CD4-positive, alpha-beta T cell treated with Interleukin-2 at 100 ng/mL for 4 hours (primary cell): ENCODE measurements at places on chromosomes 1 and 21.

DNA sequence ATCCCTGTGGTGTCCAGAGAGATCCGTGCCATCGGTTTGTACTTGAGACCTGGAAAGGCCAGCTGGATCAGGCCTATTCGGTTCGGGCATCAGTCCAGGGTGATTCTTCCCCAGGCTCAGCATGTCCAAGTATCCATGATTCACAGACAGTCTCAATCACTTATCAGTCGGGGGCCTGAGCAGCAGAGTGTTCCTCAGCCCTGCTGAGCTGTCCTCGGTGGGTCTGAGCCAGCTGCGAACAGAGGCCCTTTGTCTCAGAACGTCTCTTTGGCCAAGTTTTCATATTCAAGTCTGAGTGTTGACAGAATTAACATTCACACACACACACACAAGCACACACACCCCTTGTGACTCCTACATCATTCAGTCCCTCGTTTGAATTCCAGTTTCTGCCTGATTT lies 33.4 kb upstream of the OSBPL9 start:
- DNase-seq, result no peak

DNA sequence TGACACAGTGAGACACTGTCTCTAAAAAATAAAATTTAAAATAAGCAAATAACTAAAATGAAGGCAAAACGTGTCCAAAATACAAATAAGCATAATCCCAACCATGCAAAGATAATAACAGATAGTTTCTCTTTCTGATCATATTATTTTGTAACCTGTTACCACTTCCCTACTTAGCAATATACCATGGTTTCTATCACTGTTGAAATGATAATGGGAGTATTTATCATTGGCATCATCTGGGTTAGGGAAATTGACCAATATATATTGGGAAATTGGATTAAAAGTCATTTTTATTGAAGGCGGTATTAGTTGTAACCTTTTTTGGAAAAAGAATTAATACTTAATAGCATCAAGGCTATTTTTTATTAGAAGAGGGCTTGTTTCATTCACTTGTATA lies 47.0 kb downstream of the USP25 start:
- no peak for DNase-seq

- no peak for DNase-seq
Observed at GRCh38 chr21:21664871-21665270, 666.7 kb downstream of the NCAM2 start.

DNA sequence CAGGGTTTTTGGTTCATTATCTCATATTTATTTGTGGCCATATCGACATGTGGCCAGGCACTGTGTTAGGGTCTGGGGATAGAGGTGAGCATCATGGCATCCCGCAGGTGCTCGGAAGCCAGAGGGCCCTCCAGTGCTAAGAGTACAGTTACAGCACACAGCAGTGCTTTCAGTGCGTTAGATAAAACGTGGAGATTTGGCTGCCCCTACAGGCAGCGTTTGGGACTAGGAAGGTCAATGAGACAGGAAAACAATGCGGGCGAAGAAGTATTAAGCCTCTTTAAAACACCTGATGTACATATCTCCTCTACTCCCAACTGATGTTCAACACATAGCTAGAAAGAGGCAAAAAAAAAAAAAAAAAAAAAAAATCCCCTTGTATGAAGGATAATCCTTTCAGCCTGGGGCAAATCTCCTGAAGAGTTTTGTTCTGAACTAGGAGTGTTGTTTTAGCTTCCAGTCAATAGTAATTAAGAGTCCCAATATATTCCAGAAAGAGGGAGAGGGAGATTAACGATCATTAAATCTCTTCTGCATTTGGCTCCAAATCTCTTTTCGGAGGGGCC lies 80.1 kb downstream of the CAPZB start:
- no peak for DNase-seq

GRCh38 chr1:174957829-174958228 lies 41.9 kb upstream of the CACYBP start:
- DNase-seq, result no peak

GRCh38 chr1:40315239-40315794 lies 1.8 kb downstream of the COL9A2 start:
- DNase-seq, result peak; percentile 88

DNA sequence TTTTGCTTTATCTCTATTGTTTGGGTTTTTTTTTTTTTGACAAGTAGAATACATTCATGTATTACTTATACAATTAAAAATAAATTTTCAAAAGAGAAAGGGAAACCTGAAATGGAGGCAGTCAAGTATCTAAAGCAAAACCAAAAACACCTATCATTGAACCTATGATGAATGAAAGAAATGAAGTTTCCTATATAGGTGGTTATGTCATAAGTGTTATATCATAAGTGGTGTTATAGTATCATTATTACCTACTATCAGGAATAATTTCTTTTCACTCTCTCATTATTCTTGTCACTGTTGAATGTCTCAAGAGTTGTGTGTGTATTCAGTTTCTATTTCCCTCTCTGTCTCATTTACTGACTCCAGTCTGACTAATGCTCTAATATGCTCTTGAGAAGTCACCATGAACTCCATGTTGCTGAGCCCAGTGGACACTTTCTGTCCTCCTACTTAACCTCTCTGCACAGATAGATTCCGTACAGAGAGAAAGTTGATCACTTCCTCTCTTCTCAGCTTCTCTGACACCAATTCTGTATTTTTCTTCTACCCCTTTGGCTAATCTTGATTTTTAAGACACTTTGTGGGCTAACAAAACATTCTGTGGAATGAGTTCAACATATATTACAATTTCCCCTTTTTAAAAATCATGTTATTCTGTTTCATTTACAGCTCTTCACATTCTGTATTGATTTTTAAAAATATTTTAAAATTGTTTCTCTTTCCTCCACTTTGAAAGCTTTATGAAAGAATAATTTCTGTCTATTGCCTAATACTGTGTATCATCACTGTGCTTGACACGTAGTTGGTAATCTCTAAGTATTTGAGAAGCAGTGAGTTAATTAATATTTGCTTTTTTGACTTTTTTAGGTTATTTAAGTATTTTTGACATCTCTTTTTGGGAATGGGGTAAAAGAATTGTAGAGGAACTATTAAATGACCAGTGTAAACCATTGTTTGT lies 50.1 kb downstream of the RASAL2 start:
- DNase-seq, result no peak

DNA sequence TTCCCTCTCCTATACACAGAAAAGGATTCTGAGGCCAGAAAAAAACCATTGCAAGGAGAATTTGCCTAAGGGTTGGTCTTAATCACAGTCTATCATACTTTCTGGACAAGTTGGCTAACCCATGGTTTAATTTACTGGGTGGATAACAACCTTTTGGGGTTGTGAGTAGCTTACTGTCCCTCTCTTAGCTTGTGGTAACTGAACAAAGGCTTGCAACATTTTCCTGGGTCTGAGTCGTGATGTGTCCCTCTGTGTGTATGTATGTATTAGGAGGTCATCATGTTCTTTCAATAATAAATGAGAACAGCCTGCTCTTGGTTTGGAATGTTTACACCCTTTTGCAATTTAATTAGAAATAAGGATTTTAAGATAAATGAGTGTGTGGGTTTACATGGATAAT lies 36.7 kb downstream of the PAPPA2 start:
- no peak for DNase-seq

DNA sequence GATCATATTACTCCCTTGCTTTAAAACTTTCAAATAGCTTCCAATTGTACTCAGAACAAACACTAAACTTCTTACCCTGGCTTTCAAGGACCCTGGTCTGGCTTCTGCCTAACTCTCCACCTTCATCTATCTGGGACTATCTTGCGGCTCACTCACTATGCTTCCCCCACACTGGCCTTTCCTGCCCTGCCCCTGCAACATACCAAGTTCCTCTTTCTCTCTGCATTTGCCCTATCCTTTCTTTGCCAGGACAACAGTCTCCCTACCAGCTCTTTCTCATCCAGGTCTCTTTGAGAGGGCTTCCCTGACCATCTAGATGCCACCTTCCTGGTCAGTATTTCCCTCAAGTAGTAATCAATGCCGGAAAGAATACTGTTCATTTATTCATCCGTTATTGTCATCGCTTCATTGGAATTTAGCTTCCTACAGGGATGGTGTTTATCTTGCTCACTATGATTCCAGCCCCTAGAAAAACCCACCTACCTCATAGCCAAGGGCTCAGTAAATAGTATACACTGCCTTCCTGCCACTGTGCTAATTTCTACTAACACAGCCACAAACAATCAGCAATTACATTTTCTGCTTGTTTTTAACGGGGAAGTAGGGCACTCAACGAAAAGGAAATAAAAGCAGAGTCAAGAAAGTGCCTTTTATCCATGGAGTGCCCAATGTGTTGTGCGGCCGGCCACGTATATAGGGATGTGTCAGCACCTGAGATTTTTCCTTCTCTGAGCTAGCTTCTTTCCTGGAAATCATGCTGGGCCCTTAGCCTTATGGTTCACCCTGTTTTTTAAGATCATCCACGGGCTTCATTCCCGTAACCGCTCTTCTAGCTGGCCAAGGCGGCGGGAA lies 521 bp upstream of the CDC7 start:
- no peak for DNase-seq

- DNase-seq, result no peak
Observed at GRCh38 chr1:68167211-68167610, 65.1 kb downstream of the WLS start.

- DNase-seq, result no peak
Observed at GRCh38 chr1:62126579-62127290, 67.9 kb upstream of the L1TD1 start.

DNA sequence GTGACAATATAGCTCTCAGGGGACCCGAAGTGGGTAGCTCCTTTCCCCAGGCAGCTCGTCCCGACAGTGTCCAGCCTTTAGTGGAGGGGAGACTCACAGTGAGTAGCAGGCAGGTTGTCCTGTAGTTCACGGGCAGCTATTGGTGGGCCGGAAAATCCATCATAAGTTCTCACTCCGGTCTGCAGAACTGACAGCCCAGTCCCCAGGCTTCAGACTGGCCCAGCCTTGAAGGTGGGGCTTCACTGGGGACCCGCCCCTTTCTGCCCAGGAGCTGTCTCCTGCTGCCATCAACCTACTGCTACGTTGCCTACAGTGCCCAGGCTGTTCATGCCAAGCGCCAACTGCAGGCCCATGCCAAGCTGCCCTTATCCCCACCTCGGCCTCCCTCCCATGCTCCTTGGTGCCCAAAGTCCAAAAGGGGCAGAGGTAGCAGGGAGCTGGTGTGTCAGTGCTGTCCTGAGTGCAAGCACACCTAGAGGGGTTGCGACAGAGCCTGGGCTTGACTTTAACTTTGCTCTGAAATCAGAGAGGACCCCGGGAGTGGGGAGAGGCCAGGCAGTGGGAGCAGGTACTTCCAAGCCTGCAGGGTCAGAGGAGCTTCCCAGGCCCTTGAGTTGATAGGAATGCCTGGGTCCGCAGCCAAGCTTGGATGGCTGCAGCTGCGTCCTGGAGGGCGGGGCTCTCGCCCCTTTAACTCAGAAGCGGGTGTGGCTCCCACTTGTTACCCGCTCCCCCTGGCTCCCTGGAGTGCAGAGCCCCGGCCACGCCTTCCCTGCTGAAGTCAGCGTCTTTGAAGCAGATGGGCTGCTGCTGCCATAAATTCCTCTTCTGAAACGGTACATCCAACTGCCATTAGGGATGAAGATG lies 1144.3 kb upstream of the NCAM2 start:
- no peak for DNase-seq

- DNase-seq, result no peak
Observed at GRCh38 chr1:102191723-102192122, 195.0 kb upstream of the OLFM3 start.

DNA sequence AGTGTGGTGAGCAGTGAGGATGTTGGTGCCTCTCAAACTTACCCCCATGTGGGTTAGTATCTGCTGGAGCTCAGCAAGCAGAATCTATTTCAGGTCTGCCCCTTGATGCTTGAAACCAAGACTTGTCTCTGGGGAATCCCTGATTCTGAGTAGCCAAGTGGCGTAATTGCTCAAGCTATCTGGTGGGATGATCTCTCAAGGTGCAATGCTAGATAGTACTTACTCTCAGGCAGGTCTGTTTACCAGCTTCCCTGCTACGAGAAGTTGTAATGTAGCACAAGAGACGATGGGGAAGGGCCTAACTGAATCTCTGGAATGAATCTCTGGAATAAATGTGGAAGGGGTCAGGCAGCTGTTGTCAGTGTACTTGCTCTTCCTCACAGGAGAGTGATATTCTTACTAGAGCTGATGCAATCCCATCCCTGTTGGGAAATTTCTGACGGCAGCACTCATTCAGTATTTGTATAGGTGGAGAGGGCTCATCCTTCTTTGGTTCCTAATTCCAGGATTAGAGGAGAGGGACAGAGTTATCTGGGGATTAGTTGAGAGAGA lies 65.4 kb downstream of the MACF1 start:
- no peak for DNase-seq

DNA sequence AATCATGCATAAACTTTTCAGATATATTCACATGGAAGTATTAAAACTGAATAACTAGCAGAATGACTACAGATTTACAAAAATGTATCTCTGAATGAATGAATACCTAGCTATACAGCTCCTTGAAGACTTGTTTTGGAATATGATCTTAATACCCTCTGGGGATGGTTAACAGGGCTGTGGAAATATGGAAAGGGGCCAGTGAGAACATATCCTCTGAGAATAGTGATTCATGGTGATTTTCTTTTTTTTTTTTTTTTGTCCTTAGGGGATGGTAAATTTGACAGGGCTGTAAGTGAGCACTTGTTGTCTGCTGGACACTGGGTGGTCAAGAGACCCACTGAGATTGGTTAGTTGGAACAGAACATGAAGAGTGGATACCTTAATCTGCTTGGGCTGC lies 80.7 kb upstream of the HP1BP3 start:
- DNase-seq, result no peak

DNA sequence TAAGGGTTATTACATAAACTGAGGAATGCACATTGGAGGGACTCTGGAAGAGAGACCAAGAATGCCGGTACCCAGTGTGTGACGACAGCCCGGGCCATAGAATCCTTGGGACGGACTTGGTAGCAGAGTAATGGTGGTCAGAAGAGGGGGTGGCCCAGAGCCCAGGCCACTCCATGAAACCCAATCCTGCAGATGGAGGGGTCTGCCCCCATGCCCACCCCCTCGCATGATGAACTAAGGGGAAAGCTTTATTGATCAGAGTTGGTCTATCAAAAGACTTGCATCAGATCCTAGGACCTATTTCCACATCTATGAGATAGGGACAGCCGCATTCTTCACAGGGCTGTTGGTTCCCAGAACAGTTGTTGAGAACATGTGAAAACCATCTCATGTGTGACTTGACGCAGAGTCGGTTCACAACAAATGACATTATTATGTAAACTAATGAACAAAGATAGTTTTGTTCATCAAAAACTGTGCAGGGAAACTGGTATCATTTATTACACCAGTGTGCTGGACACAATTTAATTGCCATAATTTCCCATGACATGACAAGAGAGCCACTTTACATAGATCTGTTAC lies 21.5 kb upstream of the SDC3 start:
- DNase-seq, result no peak

DNA sequence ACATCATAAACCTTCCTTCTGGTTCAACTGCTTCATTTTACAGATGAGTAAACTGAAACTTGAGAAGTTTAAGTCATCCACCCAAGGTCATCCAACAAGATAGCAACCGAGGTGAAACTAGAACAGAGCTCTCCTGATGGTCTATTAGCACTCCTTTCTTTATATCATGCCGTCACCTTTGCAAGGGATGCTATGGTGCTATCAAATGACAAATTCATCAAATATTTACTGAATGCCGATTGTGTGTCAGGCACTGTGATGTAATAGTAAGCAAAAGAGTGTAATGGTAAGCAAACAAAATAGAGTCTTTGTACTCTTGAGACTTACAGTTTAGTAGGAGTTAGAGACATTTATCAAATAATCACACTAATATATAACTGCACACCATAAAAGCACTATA lies 14.0 kb upstream of the SGIP1 start:
- no peak for DNase-seq

GRCh38 chr1:42482635-42483153 lies 19.6 kb downstream of the CCDC30 start:
- DNase-seq, result no peak
